Skin of body (tissue), 3 donors: ENCODE measurements at places on chromosomes 7 and 10. TPM values are rescaled to one million over a fixed set of nuclear protein-coding genes. Genes with fewer than 3 reads are reported as not detected.

DNA sequence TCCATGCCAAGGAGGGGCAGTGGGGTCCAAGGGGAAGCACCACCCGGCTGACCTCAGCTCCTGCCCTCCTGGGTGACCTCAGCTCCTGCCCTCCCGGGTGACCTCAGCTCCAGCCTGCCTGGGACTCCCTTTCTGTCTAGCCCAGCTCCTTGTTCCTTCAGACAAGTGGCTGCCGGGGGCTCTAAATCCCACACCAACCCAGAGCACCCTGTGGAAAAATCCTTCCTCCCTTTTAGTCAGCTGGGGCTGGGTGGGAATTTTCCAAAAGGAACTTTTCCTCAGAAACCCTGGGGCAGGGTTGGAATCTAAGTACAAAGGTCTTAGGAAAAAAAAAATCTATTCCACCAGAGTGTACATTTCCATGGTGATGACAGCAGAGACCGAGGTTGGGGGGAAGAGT is 36.3 kb downstream of the AKR1B1 start:
- DNase-seq = no peak

TRIM56 gene
- total RNA-seq = 10.1 TPM

CRPPA gene
- 4.1 TPM for total RNA-seq

ARHGEF5 gene
- total RNA-seq = 14.3 TPM

GRCh38 chr7:44650772-44651171 is 44.3 kb downstream of the OGDH start:
- no peak for DNase-seq
